Activated naive CD4-positive, alpha-beta T cell treated with anti-CD3 and anti-CD28 coated beads, Interleukin-2, amount 50 U/mL, for 16 hours (primary cell): ENCODE measurements at places on chromosomes 7 and 10.

- DNase-seq: peak; percentile 71
Measured at GRCh38 chr7:75642810-75643486, 95.8 kb downstream of the HIP1 start.

DNA sequence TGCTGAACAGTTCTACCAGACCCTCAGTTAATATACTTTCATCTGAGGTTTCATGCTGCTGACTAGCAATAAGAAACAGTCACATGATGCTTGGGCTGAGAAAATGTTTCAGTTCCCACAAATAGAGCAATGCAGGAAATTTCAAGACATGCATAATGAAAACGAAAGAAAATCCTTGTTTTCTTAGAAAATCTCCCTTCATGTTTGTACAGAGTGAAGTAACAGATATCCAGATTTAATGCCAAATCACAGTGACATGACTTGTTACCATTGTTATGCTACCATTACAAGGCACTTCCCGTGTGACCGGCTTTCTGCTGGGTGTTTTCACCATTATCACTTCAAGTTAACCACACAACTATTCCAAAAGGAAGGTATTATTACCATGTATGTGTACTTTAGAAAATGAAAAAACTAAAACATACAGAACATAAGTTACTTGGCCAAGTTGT is 121.7 kb downstream of the DOCK4 start:
- no peak for DNase-seq

GRCh38 chr7:68441645-68442044 is 1156.6 kb upstream of the AUTS2 start:
- DNase-seq: no peak

- no peak for DNase-seq
Measured at GRCh38 chr10:113003052-113003451, 53.0 kb downstream of the TCF7L2 start.

DNA sequence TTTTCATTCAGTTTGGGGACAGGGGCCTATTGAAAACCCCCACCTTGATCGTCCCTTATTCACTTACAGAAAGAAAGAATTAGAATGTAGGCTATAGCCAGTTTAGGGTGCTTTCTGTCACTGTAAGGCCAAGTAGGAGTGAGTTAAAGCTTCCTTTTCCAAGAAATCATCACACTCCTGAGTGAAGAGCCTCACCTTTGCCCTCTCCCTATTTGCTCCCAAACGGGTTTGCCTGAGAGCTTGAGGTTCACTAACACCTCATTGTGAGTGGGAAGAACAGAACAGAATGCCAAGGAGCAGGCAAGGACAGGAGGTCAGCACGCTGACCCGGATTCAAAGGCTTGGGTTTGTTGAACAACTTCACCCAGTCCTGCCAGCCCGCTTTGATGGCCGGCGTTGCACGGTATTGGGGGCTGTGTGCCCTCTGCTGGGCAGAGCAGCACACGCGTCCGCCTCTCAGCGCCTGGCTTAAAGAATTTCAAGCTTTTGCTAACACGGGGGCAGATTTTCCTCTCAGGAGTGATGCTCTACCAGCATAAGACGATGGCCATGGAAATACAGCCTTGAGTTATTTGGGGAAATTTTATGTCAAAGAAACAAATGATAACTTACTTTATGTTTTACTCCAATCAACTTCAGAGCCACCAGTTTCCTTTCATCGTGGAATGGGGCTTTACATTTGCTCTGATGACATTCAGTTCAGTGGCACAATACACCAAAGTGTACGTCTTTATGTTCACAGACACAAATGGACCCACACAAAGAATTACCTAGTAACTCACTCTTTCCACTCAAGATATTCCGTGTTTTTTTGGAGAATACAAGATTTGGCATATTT is 470.0 kb downstream of the SUGCT start:
- DNase-seq: no peak

- DNase-seq: no peak
Measured at GRCh38 chr10:27143686-27144085, 10.5 kb downstream of the YME1L1 start.

- no peak for DNase-seq
Measured at GRCh38 chr10:71625445-71626175, 94.0 kb downstream of the C10orf105 start.

DNA sequence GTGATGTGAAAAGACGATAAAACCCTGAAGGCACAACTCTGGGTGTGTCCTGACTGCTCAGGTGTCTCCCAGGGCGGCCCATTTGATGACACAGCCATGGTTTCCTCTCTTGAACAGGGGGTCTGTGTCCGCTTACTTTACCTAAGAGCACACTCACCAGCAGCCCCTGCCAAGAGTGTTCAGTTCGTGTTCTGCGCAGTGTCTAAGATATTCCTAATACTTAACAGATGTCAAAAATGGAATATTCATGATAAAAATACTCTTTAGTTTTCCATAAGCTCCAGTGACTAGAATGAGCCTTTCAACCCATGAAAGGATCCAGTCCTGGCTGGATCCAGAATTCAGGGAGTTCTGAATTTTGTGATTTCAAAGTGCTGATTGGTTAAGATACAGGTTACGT is 492.4 kb downstream of the TNS3 start:
- DNase-seq: no peak

- no peak for DNase-seq
Measured at GRCh38 chr7:47944536-47945260, 3.6 kb downstream of the PKD1L1 start.

DNA sequence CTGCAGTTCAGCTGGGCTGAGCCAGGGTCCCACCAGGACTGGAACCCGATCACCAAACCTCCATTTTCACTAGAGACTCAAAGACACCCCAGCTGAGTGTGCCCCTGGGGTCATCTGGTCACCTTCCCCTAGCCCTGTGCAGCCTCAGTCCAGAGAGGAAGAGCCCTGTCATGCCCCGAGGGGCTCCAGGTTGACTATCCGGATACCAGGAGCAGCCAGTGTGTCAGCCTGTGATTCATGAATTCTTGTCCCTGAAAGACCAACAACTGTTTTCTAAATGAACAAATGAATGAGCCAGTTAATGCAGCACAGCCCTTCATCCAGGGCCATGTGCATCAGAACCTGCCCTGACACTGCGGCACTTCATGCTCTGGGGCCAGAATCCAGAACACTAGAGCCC is 201.9 kb upstream of the TCERG1L start:
- no peak for DNase-seq

GRCh38 chr7:15864626-15864991 is 178.1 kb upstream of the MEOX2 start:
- DNase-seq: no peak

DNA sequence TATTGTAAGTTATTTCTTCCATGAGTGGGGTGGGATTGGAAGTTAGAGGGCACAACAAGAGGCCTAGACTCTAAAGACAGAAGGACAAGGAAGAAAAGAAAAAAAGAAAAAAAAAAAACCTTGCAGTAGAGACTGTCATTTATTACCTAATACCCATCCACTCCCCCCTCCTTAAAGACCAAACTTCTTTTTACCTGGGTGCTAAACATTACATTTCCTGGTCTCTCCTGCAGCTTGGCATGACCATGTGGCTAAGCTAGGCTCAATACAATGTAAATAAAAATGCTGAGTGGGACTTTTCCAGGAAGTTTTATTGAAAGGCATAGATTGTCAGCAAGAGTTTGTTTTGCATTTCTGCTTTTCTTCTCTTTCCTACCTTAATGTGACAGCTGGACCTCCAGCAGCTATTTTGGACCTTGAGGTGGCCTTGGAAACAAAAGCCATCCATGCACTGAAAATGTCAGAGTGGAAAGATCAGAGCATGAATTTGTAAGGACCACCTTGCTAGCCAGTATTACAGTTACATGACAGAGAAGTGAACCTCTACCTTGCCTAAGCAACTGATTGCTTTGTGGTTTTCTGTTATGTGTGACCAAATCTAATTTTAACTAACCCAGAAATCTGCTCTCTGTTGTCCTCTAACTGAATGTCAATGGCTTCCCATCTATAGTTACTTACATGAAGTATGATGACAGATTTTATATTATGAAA is 81.3 kb upstream of the SFMBT2 start:
- DNase-seq: no peak

GRCh38 chr7:46707973-46708372 is 786.9 kb upstream of the IGFBP3 start:
- no peak for DNase-seq

GRCh38 chr10:101297901-101298486 is 56.0 kb upstream of the BTRC start:
- DNase-seq: peak; percentile 76

- no peak for DNase-seq
Measured at GRCh38 chr7:130380861-130381455, 664 bp downstream of the CPA1 start.

DNA sequence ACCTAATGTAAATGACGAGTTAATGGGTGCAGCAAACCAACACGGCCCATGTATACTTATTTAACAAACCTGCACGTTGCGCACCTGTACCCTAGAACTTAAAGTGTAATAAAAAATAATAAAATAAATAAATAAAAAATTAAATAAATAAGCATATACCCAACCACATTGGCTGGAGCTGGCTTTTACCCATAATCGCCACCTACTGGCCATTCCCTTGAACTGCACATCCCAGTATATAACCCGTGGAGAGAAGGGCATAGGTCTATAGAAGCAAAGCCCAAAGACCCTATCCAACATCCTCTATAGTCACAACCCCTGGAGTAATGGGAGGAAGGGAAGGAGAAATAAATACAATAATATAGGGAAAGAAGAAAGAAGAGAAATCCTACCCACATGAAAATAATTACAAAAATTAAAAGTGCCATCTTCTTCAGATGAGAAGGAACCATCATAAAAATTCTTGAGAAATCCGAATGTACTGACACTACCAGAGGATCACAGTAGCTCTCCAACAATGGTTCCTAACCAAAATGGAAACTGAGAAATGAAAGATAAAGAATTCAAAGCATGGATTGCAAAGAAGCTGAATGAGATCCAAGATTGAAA is 65.6 kb downstream of the TWIST1 start:
- peak; percentile 16 for DNase-seq

GRCh38 chr7:81791568-81792518 is 22.0 kb upstream of the HGF start:
- no peak for DNase-seq

- DNase-seq: no peak
Measured at GRCh38 chr10:25130906-25131305, 43.9 kb upstream of the GPR158 start.

- DNase-seq: no peak
Measured at GRCh38 chr7:42673951-42674350, 237.9 kb downstream of the C7orf25 start.

DNA sequence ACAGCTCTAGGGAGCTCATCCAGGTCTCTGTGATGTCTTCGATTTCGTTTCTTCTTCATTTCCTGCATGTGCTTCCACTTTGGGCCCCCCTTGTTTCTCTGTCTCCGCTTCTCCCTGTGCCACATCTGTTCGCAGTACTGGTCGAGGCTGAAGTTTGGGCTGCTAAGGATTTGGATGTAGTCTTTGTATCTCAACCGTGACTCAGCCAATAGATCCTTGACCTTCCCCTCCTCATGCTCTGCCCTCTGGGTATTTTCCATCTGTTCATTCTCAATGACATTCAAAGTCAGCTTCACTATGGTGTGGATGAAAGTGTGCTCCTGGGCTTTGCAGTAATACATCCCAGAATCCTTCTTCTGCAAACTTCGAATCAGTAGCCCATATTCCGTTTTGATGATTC is 187.4 kb downstream of the SEMA3D start:
- DNase-seq: no peak

- no peak for DNase-seq
Measured at GRCh38 chr7:155495440-155496248, 37.7 kb downstream of the EN2 start.

- DNase-seq: no peak
Measured at GRCh38 chr7:106823631-106824030, 41.5 kb upstream of the PIK3CG start.

DNA sequence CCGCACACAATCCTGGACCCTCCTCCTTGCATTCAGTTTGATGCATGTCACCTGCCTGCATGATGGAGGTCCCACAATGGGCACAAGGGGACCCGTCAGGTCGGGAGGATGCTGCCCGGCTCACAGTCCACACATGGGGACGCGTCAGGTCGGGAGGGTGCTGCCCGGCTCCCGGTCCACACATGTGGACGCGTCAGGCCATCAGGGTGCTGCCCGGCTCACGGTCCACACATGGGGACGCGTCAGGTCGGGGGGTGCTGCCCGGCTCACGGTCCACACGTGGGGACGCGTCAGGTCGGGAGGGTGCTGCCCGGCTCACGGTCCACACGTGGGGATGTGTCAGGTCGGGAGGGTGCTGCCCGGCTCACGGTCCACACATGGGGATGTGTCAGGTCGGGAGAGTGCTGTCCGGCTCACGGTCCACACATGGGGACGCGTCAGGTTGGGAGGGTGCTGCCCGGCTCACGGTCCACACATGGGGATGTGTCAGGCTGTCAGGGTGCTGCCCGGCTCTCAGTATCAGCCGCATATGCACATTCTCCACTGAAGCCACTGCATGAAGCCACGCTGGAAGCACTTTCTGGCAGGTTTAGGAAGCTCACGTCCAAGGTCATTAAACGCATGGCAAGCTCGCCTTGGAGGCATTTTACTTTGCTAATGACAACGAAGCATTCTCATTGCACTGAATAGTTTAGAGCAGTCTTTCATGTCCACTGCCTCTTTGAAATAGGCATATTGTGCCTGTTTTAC is 50.3 kb downstream of the DIP2C start:
- DNase-seq: no peak

DNA sequence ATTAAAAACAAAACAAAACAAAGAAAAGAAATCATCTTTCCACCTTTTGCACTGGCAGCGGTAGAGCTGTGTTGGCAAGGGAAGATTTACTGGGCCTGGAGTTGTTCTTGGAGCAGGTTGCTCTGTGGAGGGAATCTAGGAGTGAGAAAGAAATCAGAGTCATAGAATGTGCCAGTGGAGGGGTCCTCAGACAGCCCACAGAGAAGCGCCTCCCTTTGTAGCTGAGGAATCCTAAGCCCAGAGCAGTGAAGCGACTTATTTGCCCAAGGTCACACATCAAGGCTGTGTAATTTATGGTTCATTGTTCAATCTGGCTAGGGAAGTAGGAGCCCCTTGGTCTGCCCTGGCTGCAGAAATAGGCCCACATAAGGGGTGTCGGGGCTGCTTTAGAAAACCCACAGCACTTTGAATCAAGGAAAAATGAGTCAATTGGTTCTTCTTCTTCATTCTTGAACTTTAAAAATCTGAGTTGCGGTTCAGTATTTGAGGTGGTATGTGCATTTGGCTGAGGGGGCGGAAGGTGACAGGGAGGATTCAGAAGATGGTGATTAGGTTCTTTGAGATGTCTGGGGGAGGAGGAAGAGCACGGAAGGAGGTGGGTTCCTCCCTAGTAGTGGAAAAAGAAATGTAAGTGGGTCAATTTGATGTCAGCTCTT is 253.7 kb downstream of the PTEN start:
- peak; percentile 66 for DNase-seq

DNA sequence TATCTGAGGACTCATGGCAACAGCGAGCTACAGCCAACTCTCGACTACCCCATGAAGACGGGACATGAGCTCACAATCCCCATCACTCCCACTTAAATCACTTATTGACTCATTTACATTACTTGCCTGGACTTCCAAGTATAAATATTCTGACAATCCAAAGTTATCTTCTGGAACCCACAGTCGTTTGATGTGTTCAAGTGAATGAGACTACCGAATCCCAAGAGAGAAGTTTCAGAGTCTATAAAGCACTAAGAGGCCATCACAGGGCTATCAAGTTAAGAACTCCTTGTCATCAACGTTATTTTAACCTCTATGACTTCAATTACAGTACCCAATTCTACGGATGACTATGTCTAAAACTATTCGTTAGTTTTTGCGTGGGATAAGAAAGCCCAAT is 11.5 kb upstream of the ANAPC16 start:
- DNase-seq: no peak

GRCh38 chr10:100122780-100123179 is 41.1 kb upstream of the CPN1 start:
- DNase-seq: no peak
